ENCODE measurements at places on chromosomes 16 and 17.

DNA sequence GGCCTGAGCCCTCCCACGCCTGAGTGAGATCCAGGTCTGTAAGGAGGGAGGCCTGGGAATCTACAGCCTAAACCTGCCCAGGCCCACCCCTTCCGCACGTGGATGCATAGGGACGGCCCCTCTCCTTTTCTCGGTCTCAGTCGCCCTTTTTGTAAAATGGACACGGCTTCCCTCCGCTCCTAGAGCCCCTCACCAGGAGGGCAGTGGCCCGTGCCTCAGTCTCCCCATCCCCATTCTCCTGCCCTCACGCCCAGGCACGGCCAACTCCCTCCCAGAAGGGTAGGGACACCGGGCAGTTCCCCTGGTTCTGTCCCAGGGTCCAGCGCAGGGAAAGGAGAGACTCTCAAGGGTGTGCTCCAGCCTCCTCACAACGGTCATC lies 48.1 kb downstream of the WNT3 start:
- DNase-seq, result no peak

DNA sequence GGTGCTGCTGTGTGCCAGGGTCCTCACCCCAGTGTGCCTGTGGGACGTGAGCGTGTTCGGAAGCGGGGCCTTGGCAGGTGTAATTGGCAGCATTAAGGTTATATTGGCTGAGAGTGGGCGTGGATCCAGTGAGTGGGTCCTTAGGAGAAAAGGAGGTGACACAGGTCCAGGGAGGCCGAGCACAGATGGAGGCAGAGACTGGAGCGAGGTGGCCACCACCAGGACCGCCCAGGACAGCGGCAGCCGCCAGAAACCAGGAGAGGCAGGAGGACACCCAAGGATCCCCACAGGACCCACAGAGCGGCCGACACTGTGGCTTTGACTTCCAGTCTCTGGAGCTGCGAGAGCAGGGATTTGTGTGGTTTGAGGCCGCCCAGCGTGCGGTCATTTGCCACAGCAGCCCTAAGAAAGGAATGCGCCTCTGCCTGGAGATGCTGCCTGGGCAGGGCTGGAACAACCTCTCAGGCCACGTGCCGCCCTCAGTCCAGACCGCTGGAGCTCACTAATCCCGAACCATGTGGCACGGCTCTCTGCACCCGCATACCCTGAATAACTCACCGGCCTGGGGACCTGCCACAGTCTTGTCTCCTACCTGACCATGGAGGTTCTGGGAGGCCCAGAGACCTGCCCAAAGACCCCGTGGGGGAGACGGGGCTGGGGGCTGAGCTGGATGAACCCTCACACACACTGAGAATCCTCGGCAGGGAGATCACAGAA lies 45.4 kb downstream of the SOX8 start:
- DNase-seq, result no peak

GRCh38 chr17:49989518-49989880 lies 5.5 kb downstream of the DLX3 start:
- no peak for DNase-seq

DNA sequence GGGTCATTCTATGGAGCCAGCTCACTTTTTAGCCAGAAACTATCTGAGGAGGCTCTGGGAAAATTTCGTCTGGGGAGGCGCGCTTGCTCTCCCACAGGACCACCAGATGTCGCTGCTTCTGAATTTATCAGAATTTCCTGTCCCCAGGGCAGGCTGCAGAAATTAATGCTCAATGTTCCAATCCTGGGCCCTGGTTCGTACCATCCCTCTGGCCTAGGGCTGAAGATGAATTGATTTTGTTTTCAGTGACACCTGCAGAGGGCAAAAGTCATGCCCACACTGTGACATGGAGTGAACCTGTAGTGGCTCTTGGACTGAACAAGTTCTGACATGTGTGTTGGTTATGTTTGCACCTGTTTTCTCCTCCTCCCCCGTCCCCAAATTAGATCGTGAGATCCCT lies 482.6 kb downstream of the NPIPA7 start:
- DNase-seq, result peak; percentile 3

All from effector memory CD4-positive, alpha-beta T cell (primary cell).